GM19239 (cell line): ENCODE measurements at places on chromosomes 3 and 15.

DNA sequence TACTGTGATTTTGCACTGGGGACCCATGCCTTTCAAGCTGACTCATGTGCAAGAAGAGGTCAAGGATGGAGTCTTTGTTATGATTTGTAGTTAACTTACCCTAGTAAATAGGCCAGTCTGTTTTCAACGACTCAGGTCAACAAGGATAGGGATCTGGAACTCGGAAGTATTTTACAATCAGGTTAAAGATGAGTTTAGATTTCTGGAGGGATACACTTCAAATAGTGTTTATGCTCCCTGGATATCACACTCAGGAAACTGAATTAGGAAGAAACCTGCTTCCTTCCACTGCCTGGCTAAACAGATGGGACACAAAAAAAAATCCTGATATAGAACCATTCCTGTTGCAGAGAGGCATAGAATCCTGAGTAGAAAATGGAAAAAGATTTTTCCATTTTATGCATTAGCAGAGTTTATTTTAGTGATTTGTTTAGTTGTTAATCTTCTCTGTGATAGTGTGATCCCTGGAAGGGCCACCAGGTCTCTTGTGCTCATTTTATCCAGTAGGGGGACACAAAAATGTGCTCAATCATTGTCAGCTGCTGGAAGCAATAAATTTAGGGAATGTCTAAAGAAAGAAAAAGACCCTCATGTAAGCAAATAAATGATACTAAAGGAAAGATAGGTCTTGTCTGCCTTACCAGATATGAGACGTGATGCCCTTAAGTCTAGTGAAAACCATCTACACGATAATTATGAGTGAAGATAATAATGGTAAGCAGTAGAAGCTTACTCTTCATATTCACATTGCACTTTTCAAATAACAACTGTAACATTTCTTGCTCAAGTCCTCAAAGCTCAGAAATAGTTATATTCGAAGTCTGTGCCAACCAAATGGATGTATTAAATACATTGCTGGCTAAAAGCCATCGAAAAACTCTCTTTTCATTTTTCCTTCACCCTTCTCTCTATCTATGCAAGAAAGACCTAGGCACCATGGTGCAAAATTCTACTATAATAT, 452.1 kb upstream of the KCNMB2 start:
- DNase-seq = no peak

DNA sequence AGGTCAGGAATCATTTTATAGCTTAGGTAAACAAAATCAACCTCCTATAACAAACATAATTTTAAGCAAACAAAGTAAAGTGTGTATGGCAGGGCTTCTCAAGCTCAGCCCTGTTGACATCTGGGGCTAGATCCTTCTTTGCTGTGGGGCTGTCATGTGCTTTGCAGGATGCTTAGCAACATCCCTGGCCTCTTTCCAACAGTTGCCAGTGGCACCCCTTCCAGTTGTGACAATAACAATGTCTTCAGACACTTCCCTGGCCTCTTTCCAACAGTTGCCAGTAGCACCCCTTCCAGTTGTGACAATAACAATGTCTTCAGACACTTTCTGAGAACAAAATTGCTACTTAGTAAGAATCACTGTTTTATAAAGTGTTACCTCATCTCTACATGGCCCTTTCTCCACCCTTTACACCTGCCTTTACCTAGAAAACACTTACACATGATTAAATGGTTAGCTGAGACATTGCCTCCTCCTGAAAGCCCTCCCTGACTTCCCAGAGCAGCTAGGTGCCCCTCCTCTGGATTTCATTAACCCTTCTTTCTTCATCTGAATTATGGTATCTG, 194.0 kb upstream of the LMCD1 start:
- DNase-seq = no peak

- DNase-seq = no peak
Observed at GRCh38 chr3:18372786-18373405, 52.2 kb downstream of the SATB1 start.

DNA sequence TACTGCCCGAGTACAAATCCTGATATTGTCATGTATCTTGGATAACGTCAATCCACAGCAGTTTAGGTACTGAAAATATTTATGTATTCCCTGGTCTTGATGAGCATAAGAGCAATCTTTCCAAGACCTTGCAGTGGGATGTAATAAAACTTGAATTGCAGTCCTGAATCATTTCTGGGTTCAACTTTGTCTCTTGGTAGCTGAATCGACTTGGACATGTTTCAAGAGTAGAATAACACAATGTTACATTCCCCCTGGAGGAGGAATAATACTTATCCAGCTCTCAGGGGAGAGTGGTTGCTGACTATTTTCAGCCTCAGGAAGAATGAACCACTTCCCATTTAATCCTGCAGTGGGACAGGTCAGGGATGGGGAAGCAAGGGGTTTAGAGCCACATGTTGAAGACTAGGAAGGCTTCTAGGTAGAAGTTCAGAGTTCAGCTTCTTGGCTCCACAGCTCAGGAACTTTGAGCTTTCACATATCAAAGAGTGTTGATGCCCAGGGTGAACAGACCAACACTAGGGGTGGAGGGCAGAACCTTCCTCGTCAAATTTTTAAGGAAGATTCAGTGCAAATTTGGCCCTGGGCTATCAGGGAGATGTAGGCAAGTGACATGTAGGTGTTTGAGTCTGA, 43.4 kb upstream of the GPD1L start:
- no peak for DNase-seq

DNA sequence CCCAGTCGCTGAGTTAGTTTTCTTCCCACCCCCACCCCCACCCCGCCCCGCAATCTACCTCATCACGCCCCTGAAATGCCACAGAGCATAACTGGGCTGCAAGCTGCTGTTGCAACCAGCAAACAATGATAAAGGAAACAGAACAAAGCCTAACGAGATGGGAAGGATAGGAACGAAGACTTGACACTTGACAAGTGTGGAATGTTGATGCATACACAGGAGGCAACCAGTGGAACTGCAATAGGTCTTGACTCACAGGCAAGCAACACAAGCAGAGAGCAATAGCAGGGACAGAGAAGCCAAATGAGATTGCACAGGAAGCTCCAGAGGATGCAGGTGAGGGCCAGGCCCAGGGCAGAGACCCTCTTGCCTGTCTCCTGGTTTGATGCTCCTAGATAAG, 225.9 kb downstream of the IGSF11 start:
- DNase-seq = no peak

- peak; percentile 50 for DNase-seq
Observed at GRCh38 chr15:65926899-65927298, 57.6 kb downstream of the RAB11A start.

DNA sequence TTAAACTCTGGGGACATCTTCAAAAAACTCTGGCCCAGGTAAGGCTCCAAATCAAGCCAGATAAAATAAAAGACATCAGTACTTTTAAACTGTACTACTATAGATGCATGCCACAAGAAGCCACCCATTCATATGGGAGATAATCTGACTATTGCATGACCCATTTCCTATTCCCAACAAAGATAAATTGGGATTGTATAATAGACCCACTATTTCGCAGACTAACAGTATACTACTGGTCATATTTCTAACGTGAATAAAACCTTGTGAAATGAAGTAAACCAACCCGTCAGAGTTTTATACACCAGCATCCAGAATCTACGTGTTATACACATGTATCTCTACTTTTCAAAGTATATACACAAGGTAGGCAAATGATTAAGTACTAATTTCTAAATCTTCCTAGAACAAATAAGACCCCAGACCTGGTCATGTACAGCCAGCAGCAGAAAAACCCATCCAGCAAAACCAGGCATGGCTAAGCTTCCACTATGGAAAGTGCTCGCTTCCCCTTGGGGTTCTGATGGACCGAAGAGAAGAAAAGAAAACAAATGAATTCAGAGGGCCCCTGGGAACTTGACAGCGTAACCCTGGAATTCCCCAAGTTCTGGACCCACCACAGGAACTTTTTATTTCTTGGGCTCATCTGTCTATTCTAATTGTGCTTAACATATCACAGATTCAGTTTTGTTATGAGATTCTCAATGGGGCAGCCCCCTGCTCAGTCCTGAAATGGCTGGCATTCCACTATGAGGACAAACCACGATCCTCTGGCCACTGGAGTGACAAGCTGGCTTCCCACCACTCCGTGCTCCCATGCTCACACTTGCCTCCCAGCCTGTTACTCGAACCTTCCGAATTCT, 69.1 kb downstream of the MB21D2 start:
- DNase-seq = no peak

GRCh38 chr15:100426937-100427336, 85.2 kb upstream of the ADAMTS17 start:
- no peak for DNase-seq

- DNase-seq = peak; percentile 76
Observed at GRCh38 chr15:48975472-48976419, 12.0 kb upstream of the SHC4 start.

DNA sequence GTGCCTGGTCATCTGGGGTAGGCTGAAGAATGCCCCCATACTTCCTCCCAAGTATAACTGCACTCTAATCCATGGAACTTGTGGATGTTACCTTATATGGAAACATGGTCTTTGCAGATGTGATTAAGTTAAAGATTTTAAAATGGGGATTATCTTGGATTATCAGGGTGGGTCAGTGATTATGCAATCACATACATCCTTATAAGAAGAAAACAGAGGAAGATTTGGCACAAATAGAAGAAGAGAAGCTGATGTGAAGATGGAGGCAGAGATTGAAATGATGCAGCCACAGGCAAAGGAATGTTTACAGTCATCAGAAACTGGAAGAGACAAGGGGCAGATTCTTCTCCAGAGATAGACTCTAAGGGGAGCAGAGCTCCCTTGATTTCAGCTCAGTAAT, 1.8 kb upstream of the MRPS22 start:
- DNase-seq = no peak

- DNase-seq = no peak
Observed at GRCh38 chr3:158769952-158770740, 31.7 kb upstream of the MFSD1 start.

GRCh38 chr3:120125992-120126391, 31.7 kb upstream of the GSK3B start:
- DNase-seq = no peak

DNA sequence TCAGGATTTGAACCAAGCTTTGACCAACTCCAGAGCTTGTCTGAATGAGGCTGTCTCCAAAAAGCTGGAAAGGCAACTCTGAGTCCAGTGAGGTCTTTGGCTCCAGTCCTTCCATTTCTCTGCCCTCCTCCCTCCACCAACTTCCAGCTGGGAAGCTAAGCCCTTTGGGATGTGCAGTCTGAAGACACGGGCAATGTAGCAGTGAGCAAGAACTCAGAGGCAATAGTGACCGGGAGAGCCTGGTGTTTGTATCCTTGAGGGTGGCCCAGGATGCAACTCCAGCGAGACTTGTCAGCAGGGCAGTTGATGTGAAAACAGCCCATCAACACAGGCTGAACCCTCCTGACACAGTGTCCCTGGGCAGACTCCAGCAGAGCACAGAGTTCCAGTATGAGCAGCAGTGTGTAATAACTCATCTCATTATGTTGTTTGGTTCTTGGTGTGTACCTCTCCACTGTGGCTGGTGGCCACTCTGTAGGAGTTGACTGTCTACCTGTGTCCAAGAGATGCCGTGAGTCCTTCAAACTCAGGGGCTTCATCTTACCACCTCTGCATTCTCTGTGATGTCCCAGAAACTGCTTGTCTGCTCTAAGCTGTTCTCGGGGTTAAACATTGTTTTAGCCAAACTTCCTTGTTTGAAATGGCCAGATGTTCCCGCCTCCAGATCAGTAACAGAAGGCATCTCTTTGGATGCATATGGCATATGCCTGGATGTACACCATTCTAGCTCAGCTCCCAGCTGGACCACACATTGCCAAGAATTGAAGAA, 6.6 kb downstream of the CDCP1 start:
- DNase-seq = no peak

- DNase-seq = no peak
Observed at GRCh38 chr3:43249405-43249804, 36.9 kb upstream of the SNRK start.

- no peak for DNase-seq
Observed at GRCh38 chr15:101273534-101273933, 3.8 kb downstream of the SELENOS start.

DNA sequence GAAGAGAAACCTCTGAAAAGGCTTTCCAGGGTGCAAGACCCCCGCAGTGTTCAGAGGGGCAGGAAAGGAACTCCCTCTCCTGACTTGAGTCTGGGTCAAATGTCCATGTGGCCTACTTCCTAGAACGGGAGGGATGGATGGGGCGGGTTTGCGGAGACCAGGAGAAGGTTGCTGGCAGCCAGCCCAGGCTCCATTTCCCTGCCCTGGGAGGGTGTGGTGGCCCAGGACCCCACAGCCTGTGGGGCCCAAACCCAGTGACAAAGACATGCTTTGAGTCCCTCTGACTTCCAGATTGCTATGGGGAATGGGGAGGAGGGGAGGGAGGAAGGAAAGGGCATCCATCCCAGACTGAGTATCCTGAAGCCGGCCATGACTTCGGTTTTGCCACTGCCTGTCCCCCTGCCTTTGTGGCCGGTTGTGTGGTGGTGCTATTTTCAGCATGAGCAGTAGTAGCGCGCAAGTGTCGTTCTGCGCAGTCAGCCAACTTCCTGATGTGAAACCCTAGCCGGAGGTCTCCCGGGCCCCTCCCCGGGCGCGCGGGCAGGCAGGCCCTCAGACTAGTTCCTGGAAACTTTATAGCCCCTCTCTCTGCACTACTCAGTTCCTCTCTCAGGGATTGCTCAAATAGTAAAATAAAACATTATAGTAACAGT, 24.4 kb downstream of the MAGEF1 start:
- DNase-seq = no peak

DNA sequence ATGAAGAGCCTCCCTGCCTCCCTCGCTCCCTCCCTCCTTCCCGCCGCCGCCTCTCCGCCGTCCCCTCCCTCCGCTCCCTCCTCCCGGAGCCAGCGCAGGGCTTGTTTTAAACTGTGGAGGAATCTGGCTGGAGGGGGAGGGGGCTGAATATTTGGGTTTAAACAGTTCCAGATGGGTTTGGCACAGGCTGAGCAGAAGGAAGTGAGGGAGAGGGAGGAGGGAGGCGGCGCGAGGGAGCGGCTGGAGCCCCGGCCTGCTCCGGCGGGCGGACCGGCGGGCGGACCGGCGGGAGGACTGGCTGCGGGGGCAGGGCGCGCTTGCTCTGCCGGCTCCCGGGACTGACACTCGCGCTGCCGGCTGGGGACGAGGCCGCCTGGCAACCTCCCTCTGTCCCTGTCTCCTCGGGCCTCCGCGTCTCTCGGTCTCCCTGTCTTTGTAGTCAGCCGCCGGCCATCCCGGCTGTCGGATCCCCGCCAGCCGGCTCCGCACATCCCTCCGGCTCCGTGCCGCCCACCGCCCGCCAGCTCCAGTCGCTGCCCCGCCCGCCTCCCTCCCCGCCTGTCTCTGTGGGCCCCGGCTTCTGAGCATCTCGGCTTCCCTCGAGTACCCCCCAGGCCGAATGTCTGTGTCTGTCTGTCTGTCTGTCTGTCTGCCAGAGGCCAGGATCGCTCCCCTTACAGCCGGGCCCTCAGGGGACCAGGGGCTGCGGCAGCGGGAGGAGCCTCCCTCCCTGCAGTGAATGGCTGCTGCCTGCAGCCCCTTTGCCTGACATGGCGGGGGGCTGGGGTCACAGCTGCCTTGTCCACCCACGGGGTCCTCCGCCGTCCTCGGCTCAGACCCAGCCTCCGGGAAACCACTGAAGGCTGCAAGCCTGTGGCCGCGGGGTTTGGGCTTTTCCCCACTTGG, 7.6 kb downstream of the EPHB3 start:
- no peak for DNase-seq
